ENCODE measurements at places on chromosomes 5 and 9. TPM values are rescaled to one million over a fixed set of nuclear protein-coding genes. Genes with fewer than 3 reads are reported as not detected.

DNA sequence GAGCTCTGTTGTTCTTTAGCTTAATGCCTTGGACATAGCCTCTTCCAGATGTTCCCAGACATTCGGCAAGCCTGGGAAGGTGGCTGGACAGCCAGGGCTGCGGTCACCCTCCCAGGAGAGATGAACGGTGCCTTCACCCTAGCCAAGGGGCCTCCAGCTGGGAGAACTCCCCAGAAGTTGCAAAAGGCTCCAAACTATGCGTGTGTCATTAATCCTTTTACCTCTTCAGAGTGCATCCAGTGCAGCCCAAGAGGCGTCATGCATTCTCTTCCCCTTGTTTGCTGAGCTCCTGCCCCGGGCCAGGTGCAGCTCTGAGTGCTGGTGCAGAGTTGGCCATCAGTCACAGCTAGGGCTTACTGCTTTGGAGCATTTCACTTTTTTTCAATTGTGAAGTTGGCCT lies 22.8 kb downstream of the HMCN2 start:
- H3K4me3 ChIP-seq, result no peak overlapping the region
- no peaks in the 10 kb centered on the region for H3K4me1 ChIP-seq
- DNase-seq, result peak; percentile 29

PCA3 gene
- 0.36 TPM for total RNA-seq

DNA sequence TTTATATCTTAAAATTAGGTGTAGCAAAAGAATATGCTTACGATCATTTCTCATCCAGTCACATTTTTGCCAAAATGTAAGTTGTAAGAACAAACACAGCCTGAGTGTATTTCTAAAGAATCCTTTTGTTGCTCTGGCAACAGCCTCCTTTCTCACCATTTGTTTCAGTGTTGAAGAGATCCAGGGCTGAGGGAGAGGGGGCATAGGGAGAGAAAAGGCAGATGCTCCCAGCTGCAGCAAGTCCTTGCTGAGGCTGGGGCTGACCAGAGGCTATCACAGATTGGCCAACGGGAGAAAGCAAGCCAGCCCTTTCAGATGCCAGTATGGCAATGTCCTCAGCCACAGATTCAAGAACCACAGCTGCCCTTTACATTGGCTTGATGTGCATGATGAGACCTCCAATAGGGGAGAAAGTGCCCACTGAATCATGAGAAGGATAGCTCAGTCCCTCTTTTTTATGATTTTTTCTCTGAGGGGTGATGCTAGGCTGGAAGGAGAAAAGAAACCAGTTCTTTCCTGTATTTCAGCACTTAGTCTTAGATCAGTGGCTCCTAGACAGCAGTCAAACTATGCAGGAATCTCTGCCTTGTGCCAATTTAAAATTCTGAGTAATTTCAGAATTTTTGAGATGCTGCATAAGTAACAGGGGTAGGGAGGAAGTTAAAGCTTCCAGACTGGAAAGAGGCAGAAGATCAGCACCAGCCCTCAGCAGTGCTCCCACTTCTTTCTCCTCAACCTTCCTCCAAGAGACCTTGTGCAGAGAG lies 142.1 kb downstream of the LHFPL2 start:
- no peaks in the 10 kb centered on the region for H3K27me3 ChIP-seq
- no peaks in the 10 kb centered on the region for H3K36me3 ChIP-seq
- no peak overlapping the region for H3K4me3 ChIP-seq
- H3K27ac ChIP-seq, result peak overlapping the region; percentile 91
- peak; percentile 89 for DNase-seq

DNA sequence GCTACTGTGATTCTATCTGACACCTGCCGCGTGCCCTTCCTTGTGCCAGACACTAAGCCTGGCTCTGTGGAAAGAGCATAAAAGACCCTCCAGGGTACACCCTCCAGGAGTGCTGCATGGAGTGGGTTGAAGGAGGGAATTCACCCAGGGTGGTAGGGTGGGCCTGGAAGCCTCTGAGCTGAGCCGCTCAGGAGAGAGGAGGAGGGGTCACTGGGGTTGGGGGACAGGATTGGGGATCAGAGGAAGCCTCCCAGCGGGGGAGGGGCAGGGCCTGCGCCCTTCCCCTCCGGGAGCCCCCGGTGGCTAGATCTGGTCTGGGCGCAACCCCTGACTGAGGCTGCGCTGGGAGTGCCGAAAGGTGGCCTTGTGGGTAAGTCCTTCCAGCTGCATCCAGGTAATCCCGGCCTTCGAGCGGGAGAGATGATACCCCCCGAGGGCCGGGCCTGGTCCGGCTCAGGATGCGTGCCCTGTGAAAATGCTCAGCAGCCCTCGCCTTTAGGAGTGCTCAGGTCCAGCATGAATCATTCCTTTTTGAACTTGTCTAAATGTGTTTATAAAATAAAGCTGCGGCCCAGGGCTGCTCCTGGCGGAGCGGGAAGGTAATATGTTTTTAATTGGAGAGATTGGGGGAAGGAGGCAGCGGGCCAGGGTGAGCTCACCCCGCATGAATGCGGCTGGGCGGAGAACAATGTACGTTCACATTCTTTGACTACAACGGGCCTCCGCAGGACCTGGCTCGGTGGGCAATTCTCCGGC lies 118.1 kb upstream of the SMIM23 start:
- H3K4me1 ChIP-seq, result no peaks in the 10 kb centered on the region
- DNase-seq, result no peak
- no peaks in the 10 kb centered on the region for H3K36me3 ChIP-seq
- H3K4me3 ChIP-seq, result no peak overlapping the region
- peaks cover 18% of the 10 kb centered on the region for H3K27me3 ChIP-seq

- H3K27ac ChIP-seq, result no peak overlapping the region
- H3K4me1 ChIP-seq, result no peaks in the 10 kb centered on the region
- no peak for DNase-seq
- no peak overlapping the region for H3K4me3 ChIP-seq
- H3K27me3 ChIP-seq, result no peaks in the 10 kb centered on the region
These were observed 42.3 kb upstream of the DAPK1 start for GRCh38 chr9:87455407-87455806.

- no peak for DNase-seq
- H3K4me3 ChIP-seq, result no peak overlapping the region
- H3K27me3 ChIP-seq, result no peaks in the 10 kb centered on the region
- no peaks in the 10 kb centered on the region for H3K36me3 ChIP-seq
- peak overlapping the region; percentile 35 for H3K27ac ChIP-seq
These were observed 218.2 kb upstream of the ADAMTSL1 start for GRCh38 chr9:18255747-18256146.

DNA sequence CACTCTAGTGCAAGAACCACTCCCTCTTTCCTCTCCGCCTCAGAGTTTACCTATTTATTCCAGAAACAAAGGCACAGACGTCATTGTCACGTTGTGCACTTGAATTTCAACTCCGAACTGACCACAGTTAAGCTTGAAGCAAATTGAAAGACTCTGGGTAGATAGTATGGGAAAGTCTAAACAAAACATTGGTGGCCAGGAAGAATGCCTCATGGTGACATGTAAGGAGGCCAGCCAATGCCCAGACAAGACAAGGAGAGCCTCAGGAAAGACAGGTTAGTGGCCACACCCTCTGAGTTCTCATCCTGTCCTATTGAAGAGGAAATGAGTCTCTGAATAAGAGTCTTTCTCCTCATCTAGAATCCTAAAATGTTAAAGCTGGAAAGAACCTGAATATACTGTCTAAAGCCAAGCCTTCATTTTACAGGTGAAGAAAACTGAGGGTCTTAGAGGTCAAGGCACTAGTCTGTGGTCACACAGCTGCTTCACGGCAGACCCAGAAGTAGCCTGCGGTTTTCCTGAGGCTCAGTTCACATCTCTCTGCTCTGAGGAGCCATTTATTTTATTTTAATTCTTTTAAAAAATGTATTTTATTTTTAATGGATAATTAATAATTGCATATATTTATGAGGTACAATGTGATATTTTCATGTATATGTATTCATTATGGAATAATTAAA lies 30.2 kb downstream of the ZFAND5 start:
- peaks cover 10% of the 10 kb centered on the region for H3K27me3 ChIP-seq
- H3K27ac ChIP-seq, result no peak overlapping the region
- H3K4me3 ChIP-seq, result no peak overlapping the region
- H3K4me1 ChIP-seq, result no peaks in the 10 kb centered on the region
- no peak for DNase-seq

DNA sequence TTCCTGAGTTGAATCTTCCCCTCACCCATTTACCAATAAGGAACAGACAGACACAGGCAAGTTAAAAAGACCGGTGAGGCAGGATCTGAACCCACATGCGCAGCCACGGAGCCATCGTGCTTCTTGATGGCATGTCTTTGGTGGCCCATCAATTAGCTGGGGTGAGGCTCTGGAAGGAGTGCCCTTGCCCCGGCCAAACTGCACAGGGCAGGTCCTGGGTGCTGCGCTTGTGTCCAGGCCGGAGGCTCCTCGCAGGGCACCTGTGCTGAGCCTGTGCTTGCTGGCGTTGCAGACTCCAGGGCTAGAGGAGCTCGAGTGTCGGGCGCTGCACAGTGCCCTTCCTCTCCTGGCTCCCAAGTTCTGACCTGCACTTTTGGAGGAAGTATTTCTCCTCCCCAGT lies 66.4 kb downstream of the PSMB7 start:
- no peaks in the 10 kb centered on the region for H3K27me3 ChIP-seq
- peak; percentile 41 for DNase-seq
- no peaks in the 10 kb centered on the region for H3K4me1 ChIP-seq

- no peak for DNase-seq
- H3K27ac ChIP-seq, result peak overlapping the region; percentile 9
- peaks cover 21% of the 10 kb centered on the region for H3K36me3 ChIP-seq
- no peak overlapping the region for H3K4me3 ChIP-seq
These were observed 7.4 kb downstream of the CTNNA1 start for GRCh38 chr5:138760448-138761110.

CDO1 gene
- total RNA-seq, result 8.3 TPM

GLRX gene
- total RNA-seq, result 59.0 TPM

DNA sequence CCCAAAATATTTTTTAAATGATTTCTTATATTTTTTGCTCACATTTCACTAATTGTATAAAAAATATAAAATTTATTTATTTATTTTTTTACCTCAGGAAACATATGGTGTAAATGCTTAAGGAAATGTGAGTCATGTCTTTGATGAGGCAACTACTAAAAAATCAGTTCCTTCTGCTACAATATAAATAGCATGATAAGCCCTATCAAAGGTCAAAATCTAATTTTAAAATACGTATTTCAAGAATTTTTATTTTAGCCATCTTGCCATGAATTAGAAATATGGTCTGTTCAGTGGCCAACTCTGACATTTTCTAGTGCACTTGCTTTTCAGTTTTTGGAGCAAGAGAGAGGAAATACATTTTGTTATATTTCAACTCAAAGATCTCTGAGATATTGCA lies 50.5 kb downstream of the PDE4D start:
- no peaks in the 10 kb centered on the region for H3K27me3 ChIP-seq
- DNase-seq, result no peak
- no peaks in the 10 kb centered on the region for H3K4me1 ChIP-seq
- no peaks in the 10 kb centered on the region for H3K36me3 ChIP-seq
- no peak overlapping the region for H3K27ac ChIP-seq
- H3K4me3 ChIP-seq, result no peak overlapping the region

GRCh38 chr9:12818431-12819000 lies 43.7 kb downstream of the LURAP1L start:
- peaks cover 7% of the 10 kb centered on the region for H3K36me3 ChIP-seq
- DNase-seq, result peak; percentile 68
- peak overlapping the region; percentile 98 for H3K27ac ChIP-seq
- no peak overlapping the region for H3K4me3 ChIP-seq

CYFIP2 gene
- total RNA-seq, result 4.7 TPM

GRCh38 chr9:115292584-115293279 lies 174.8 kb upstream of the TNC start:
- no peaks in the 10 kb centered on the region for H3K27me3 ChIP-seq
- H3K4me3 ChIP-seq, result no peak overlapping the region
- no peaks in the 10 kb centered on the region for H3K36me3 ChIP-seq
- peak overlapping the region; percentile 48 for H3K27ac ChIP-seq
- peaks cover 30% of the 10 kb centered on the region for H3K4me1 ChIP-seq

RGMB gene
- 70.9 TPM for total RNA-seq

GRCh38 chr9:17665450-17665849 lies 86.6 kb downstream of the SH3GL2 start:
- no peak for DNase-seq
- H3K27me3 ChIP-seq, result no peaks in the 10 kb centered on the region
- no peak overlapping the region for H3K27ac ChIP-seq
- H3K4me3 ChIP-seq, result no peak overlapping the region
- no peaks in the 10 kb centered on the region for H3K36me3 ChIP-seq

BAAT gene
- under 0.01 TPM for total RNA-seq

DPP7 gene
- 74.6 TPM for total RNA-seq

GRCh38 chr9:15304632-15305031 lies 2.4 kb downstream of the TTC39B start:
- DNase-seq, result no peak
- no peak overlapping the region for H3K4me3 ChIP-seq
- no peak overlapping the region for H3K27ac ChIP-seq
- no peaks in the 10 kb centered on the region for H3K27me3 ChIP-seq

DNA sequence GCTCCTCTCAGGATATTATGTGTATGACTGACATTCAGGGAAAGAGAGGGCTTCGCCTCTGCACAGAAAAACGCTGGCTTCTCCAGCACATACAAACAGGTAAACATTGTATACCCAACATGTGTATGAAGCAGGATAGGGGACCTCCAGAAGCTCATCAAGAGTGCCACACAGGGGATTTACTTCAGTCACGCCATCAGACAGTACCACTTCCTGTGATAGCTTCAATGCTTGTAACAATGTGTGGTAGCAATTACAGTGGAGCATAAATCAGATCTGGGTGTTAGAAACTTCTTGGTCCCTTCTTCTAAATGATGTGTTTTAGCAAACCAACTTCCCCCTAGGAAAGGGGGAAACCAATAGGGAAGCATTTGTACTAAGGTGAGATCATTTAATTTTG lies 160.8 kb downstream of the TSSK1B start:
- H3K36me3 ChIP-seq, result no peaks in the 10 kb centered on the region
- no peak overlapping the region for H3K27ac ChIP-seq
- no peak overlapping the region for H3K4me3 ChIP-seq
- peak; percentile 32 for DNase-seq
- peaks cover 7% of the 10 kb centered on the region for H3K4me1 ChIP-seq
- no peaks in the 10 kb centered on the region for H3K27me3 ChIP-seq

DNA sequence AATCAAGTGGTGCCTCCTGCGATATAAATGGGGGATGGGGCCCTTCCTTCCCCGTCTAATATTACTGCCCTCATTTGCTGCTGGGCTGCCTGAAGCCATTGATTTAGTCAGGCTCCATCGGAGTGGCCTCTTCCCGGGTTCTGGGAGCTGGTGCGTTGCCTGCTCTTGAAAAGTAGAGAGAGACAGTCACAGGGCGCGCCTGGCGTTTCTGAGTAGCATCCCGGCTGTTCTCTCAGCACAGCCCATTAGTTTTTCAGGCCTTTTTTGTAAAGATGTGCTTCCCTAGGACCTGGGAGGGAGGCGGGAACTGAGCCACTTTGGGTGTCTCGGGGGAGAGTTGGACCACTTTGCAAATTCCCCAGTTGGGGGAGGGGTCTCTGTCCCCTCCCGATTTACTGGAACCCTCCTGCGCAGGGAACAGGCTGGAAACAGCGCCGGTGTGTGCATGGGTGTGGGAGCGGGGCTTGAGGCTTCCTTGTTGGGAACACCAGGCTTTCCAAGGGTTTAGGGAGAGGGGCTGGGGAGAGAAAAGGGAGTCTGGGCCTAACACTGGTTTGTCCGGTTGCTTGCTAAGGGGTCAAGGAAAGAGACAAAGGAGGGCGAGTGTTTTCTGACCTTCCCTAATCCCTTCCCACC lies 4.7 kb downstream of the PRDM6 start:
- no peaks in the 10 kb centered on the region for H3K36me3 ChIP-seq
- H3K4me3 ChIP-seq, result no peak overlapping the region
- no peak overlapping the region for H3K27ac ChIP-seq
- H3K27me3 ChIP-seq, result peaks cover 34% of the 10 kb centered on the region
- DNase-seq, result peak; percentile 78
